Gastroesophageal sphincter (tissue), 4 donors: ENCODE measurements at places on chromosomes 3 and 15.

DNA sequence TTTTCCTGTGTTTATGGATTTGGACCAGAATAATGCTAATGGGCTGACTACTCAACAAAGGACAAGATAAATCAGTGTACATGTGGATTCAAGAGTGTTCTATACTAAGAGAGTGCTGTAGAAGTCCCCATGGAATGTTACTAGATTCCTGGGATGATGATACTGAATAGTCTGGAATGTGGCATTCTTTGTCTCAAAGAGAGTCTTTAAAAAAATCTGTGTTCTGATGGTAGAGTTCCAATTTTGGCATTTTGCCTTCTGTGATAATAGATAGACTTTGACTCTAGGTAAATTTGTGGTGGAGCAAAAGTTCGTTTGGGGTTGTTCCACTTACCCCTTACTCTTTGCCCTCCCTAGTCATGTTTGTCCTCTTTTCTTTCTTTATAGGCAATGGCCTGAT is 43.7 kb downstream of the NMD3 start:
- no peaks in the 10 kb centered on the region for H3K36me3 ChIP-seq
- no peaks in the 10 kb centered on the region for H3K27me3 ChIP-seq

DNA sequence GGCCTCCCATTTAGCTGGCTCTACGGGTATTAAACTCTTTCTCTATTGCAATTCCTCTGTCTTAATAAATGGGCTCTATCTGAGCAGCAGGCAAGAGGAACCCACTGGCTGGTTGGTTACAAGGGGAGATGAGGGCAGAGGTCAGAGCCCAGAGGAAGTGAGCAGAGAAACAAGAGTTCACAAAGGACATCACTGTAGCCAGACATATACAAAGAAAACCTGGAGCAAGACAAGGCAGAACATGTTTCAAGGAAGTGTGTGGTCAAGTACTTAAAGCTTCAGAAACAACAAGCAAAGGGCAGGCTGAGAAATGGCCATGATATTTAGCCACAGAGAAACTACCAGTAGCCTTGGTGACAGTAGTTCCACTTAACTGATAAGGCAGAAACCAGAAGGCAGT is 24.3 kb downstream of the SUSD5 start:
- ATAC-seq = no peak
- no peaks in the 10 kb centered on the region for H3K27me3 ChIP-seq
- no peaks in the 10 kb centered on the region for H3K4me1 ChIP-seq

DNA sequence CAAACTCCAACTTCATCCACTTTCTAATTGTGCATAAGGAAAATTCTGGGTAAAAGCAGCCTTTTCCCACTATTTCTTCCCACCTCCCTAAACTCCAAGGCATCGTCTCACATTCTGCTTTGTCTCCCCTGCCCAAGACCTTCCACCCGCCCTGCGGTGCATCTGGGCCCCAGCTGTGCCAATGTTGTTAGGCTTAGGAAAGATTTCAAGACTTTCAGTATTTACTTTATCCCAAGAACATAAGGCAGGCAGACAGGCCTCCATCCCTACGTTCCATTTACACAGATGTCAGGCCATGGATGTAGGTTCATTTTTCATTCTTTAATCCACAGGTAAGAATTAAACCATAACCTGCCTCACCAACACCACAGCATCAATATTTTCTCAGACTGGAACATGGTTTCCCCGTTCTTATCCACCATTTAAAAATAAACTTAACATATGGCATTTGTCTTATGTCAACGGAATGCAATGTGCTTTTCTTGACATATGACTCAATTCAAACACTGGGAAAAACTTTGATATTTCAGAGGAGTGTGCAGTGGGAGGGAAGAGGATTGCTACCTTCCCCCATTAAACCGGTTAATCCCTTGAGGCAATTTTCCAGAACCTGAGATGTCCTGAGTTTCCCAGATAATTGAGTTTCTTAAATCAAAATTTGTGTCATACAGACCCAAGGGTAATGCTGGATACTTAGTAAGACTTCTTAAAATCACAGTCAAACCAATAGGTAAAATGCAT is 238.0 kb upstream of the LRIG1 start:
- H3K27ac ChIP-seq = peak overlapping the region; percentile 55
- H3K4me3 ChIP-seq = no peak overlapping the region
- H3K36me3 ChIP-seq = no peaks in the 10 kb centered on the region
- no peak for ATAC-seq
- H3K27me3 ChIP-seq = no peaks in the 10 kb centered on the region

- no peak overlapping the region for H3K27ac ChIP-seq
- H3K4me1 ChIP-seq = peaks cover 3% of the 10 kb centered on the region
- H3K36me3 ChIP-seq = no peaks in the 10 kb centered on the region
- H3K4me3 ChIP-seq = no peak overlapping the region
Observed at GRCh38 chr15:31239409-31239808, 87.2 kb upstream of the KLF13 start.
